ENCODE measurements at places on chromosomes 3 and 15. TPM values are rescaled to one million over a fixed set of nuclear protein-coding genes. Genes with fewer than 3 reads are reported as not detected.

GRCh38 chr3:50628601-50629000 is 11.7 kb downstream of the MAPKAPK3 start:
- DNase-seq, result no peak

DNA sequence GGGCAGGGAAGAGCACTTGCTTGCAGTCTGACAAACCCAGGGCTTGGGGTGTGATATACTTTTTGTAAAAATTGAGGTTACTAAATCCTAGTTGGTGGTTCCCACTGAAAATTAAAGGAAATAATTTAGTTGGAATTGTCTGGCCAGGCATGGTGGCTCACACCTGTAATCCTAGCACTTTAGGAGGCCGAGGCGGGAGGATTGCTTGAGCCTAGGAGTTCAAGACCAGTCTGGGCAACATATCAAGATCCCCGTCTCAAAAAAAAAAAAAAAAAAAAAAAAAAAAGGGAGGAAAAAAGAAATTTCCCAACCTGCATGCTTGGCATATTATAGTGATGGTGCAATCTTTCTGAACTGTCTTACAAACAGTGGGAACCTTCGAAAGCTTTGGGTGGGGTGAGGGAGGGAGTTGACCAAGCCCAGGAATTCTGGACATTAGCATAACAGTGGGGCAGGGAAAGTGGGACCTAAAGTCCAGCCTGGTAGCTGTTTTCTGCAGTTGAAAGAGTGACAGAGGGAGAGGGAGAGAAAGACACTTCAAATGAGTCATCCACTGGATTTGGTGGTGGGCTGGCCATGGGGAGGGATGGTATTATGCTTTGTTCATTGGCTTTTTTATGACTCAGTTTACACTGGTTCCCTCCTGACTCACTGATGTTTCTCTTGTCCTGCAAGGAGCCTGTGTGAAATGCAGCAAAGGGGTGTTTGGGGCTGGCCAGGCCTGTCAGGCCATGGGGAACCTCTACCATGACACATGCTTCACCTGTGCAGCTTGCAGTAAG is 41.1 kb downstream of the LIMD1 start:
- DNase-seq, result no peak

- DNase-seq, result no peak
Measured at GRCh38 chr15:41856716-41857115, 18.1 kb downstream of the PLA2G4B start.

DNA sequence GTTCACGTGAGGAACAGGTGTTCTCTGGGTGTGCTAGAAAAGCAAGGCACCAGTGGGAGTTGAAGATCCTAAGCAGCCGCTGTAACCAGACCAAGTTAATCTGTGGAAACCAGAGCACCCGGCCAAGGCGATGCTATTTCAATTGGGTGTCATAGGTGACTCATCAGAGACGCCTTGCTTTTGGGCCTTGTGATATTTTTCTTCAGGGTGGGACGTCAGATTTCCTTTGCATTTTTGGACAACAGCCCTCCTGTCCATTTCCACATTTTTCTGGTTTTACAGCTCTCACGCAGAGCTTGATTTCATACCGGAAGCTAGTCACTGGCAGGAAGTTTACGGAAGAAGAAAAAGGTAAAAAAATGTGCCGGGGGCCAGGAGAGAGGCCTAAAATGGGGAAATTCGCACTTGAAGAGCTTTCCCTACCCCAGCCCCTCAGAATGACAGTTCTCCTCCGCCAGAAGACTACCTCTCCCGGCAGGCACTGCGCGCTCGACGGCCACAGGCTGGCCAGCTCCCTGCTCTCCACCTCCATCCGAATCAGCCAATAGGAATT is 471 bp upstream of the KBTBD8 start:
- DNase-seq, result no peak

Gene TUSC7
- not detected for total RNA-seq

Gene SSUH2
- total RNA-seq, result 0.91 TPM

Measured in cerebellum (tissue), 4 donors.